ENCODE measurements at places on chromosomes 13 and 19. TPM values are rescaled to one million over a fixed set of nuclear protein-coding genes. Genes with fewer than 3 reads are reported as not detected.

Gene SIGLECL1
- total RNA-seq, result not detected

Gene UBAC2
- total RNA-seq, result 71.2 TPM

Gene SOX1
- total RNA-seq, result not detected

Gene ZNF154
- 14.0 TPM for total RNA-seq

Gene MCEMP1
- total RNA-seq, result not detected

Gene DACT3
- total RNA-seq, result 115 TPM

Gene SERP2
- 8.6 TPM for total RNA-seq

Gene IL27RA
- total RNA-seq, result 7.1 TPM

Gene ZNF534
- total RNA-seq, result 1.5 TPM

Gene ARL11
- 0.21 TPM for total RNA-seq

Gene KIR2DL3
- total RNA-seq, result not detected

Gene TNFSF13B
- total RNA-seq, result 0.69 TPM

Gene CKAP2
- 9.9 TPM for total RNA-seq

Gene CTXN1
- 22.8 TPM for total RNA-seq

GRCh38 chr19:7982651-7983099 is 22.8 kb downstream of the ELAVL1 start:
- DNase-seq, result no peak

- DNase-seq, result peak; percentile 40
These were observed at the start of gene EML2 for GRCh38 chr19:45638930-45639729. Gene EML2, minus strand, starts transcription at chr19:45639397. Its CDS starts 21 bp downstream, at chr19:45639376.

DNA sequence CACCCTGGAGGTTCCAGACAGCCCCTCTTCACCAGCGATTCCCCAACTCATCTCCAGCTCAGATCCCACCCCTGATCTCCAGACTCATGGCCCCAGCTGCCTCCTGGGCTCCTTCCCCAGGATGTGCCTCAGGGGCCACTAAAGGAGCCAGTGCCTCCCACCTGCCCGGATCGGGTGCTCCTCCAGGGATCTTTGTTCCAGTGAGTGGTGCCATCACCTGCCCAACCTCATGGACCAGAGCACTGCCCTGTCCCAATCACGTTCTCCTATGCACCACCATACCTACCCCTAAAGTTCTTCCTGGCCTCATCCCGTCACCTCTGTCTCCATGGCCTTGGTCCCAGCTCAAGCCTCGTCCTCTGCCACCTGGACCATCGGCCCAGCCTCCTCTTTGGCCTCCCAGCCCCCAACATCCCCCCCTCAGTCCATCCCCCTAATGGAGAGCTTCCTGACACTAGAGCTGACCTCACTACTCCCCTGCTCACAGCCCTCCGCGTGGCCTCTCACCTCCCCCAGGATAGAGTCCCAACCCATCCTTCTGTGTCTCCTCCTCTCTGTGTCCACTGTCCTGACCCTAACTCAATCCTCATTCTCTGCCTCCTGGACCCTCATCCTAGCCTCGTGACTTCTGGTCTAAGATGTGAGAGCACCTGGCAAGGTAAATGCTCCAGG is 8.8 kb upstream of the GARIN5A start:
- peak; percentile 63 for DNase-seq

DNA sequence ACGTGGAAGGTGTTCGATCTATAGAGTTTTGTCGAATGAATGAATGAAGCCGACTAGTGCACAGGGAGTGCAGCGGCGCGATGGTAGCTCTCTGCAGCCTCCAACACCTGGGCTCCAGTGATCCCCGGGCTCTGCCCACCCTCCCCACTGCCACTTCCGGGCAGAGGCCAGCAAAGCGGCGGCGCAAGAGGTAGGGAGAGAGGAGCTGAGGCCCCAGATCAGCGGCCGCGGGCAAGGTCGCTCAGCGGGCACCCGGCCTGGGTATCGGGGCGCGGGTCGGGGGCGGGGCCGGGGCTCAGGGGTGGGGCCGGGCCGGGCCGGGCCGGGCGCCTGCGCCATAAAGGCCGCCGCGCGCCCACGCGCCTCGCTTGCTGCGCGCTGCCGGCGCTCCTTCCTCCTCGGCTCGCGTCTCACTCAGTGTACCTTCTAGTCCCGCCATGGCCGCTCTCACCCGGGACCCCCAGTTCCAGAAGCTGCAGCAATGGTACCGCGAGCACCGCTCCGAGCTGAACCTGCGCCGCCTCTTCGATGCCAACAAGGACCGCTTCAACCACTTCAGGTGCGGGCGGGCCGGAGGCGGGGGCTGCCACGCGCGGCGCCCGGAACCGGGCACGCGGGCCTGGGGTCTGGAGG is at the start of gene GPI:
TSS of gene GPI (plus strand) at position 367 of the 633 bp plus-strand sequence. CDS start at position 438, 71 bp downstream.
- peak; percentile 78 for DNase-seq

DNA sequence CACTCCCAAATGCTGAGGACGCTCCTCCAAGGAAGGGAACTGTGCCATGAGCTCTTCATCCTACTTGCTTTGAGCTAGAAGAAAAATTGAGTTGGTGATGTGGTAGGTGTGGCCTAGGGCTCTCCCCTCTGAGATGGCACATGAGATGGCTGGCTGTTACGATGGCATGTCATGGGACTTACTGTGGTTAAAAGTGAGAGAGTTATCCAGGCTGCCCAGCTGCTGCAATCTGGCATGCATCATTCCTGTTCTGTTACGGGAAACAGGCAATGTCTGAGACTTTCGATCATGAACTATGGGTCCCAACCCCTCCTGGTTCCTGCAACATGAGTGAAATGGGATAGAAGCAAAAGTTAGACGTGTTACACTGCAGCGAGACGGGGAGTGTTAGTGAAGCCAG is 93.3 kb upstream of the SLC15A1 start:
- no peak for DNase-seq

DNA sequence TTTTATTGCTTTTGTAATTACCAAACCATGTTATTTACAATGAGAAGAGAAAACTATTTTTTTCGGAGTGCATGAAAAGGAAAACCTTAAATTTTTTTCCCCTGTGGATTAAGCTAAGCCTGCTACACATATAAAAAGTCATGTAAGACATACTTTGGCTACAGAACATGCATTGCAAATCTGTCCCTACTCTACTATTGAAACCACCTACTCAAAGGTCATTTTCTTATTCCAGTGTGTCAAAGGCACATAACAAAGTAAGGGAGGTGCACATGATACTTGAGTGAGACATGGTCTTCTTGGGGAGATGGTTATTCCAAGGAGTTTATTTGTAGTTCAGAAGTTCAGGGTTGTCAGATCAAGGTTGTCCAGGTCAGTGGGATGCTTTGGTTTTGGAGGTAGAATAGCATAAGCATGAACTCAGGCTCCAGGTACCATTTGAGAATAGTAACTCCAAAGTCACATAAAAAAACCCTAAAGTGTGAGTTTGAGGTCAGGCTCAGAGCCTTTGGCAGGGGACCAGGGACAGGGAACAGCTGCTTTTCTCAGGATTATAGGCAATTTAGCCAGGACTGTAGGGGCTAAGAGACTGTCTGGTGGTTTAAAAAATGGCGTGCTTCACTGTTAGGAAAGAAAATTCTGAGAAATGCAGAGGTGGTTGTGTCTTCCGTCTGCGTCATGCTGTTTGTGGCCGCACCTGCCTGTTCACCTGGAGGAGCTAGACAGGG is 15.4 kb downstream of the FARP1 start:
- DNase-seq, result no peak

DNA sequence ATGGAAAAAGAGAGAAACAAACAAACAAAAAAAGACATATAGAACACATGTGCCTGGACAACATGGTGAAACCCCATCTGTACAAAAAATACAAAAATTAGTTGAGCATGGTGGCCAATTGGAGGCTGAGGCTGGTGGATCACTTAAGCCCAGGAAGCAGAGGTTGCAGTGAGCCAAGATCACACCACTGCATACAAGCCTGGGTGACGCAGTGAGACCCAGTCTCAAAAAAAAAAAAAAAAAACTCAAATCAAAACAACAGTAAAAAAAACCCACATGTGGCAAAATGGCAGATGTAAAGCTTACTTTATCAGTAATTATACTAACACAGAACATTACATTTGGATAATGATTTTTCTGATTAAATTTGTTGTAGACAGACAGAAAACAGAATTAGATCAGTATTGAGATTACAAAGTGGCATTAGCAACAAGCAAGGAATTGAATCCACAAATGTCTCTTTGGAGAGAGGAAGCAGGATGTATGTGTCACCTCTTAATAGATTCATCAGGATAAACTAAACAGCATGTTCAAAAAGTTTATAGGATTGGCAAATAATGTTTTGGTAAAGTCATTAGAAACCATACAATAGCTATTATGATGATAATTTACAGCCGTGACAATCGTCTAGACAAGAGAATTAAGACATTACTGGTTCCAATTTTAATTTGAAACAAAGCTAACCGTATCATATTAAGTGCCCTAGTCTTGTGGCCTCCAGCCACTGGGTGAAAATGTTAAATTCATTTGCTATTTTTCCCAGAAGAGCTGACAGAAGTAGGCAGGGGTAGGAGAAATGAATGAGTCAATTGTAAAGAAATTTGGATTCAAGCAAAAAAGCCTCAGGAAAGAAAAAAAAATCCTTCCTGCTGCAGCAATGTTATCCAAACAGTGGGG is 206.0 kb downstream of the FGF14 start:
- DNase-seq, result no peak

DNA sequence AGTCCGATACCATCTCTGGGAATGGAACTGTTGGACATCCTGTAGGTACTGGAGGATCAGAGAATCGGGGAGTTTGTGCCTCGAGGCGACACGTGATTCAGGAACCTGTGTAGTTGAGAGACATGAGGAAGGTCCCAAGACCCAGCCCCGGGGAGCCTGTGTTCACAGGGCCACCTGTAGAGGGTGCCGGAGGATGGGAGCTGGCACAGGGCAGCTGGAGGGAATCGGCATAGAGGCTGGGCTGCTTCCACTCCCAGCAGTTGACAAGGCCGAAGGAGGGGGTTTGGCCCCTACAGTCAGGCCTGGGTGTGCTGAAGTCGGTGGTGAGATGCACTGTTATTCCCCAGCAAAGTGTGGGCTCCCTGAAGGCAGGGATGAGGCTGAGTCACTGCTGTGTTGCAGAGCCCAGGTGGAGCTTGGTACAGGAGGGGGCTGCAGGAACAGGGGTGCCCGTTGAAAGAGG is 2.5 kb upstream of the ISYNA1 start:
- no peak for DNase-seq

GRCh38 chr19:41904118-41904870 is 21.3 kb downstream of the ARHGEF1 start:
- no peak for DNase-seq

- DNase-seq, result no peak
These were observed 9.4 kb upstream of the PROZ start for GRCh38 chr13:113148940-113149503.

- no peak for DNase-seq
These were observed 202.4 kb upstream of the SOX1 start for GRCh38 chr13:111864566-111864965.

DNA sequence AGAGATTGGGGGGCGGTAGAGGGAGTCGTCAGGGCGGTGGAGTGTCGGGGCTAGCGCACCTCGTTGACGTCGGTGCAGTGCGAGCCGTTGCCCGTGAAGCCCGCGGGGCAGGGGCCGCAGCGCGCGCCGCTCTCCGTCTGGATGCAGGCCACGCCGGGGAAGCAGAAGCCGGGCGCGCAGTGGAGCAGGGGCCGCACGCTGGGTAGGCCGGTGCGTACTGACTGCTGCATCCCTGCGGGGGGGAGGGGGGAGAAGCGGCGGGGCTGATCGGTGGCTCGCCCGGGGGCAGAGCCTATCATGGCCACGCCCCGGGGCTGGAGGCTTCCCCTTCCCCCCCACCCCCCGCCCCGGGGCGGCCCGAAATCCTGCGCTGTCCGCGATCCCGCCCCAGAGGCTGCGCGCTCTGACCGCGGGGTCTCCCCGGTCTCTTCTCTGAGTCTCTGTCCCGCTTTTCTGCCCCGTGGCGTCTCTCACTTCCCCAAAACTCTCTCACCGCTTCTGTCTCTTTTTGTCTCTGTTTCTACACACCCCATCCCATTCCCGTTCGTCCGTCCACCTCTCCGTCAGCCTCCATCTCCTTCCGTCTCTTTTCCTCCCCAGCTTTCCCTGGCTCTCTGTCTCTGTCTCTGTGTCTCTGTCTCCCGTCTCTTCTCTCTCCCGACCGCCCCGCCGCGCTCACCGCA is 1.1 kb downstream of the COMP start:
- peak; percentile 32 for DNase-seq

DNA sequence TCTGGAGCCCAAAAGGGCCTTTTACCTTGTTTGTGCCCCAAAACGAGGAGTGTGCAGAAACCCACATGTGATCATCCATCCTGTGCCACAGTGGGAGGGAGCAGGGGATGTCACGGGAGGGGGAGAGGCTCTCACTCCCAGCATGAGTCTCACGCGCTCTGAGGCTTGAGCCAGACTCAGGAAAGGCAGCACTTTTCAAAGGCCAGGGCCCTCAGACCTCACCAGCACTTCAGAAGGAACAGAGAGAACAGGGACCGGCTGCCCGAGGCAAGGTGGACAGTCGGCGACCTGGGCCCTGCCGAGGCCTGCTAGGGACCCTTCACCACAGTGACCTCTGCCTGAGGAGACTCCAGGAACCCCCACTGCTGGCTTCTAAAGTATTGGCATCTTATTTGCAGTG is 71.7 kb upstream of the WASF3 start:
- DNase-seq, result no peak

DNA sequence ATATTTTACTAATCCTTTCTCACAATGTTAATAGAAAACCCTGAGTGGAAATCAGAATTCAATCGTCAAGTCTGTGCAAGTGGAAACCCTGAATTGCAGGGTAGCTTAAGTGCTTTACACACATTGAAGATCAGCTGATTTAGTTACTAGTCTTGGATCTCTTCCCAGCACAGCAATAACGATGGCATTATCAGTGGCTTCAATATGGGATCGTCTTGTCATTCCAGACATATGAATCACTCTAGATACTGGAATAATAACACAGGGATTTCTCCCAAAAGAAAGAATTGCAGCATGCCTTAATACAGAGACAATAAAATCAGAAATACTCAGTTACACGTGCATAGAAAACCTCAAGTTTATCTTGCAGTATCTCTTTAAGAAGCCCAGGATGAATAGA is 12.6 kb upstream of the METTL21C start:
- DNase-seq, result peak; percentile 92

- peak; percentile 72 for DNase-seq
These were observed 7.9 kb downstream of the INTS6 start for GRCh38 chr13:51444922-51445321.

GRCh38 chr19:6803036-6803404 is 30.5 kb downstream of the VAV1 start:
- DNase-seq, result no peak

GRCh38 chr13:98386637-98387036 is 190.3 kb downstream of the STK24 start:
- no peak for DNase-seq
